CD4-positive, alpha-beta memory T cell (primary cell): ENCODE measurements at places on chromosomes 16 and 17. TPM values are rescaled to one million over a fixed set of nuclear protein-coding genes. Genes with fewer than 3 reads are reported as not detected.

DNA sequence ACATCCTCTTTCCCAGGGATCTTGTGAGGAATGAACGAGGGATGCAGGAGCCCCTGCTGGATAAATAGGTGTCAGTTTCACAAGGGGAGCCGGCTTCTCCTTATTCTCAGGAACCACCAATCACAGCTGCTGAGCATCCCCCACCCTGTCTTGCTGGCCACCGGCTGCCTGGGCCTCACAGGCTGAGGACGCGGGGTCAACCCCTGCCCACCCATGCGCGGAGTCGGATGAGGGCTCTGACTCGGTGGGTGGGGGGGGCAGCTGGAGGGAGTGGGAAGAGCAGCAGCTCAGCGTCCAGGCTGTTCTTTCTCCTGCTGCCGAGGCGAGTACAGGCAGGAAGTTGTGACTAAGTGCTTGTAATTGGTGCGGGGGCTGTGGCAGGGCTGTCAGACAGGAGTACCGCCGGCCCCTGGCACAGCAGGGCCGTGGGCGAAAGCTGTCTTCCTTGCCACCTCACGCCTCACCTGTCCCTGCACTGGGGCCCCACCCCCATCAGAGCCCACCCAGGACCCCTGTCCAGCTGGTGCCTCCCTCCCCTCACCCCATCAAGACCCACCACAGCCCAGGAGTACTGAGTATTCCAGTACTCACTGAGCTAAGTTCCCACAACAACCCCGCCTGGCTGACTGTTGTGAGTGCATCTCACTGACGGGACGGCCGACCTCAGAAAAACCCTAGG lies 11.0 kb upstream of the DPEP1 start:
- peaks cover 15% of the 10 kb centered on the region for H3K4me1 ChIP-seq
- DNase-seq = no peak
- no peaks in the 10 kb centered on the region for H3K27me3 ChIP-seq
- no peak overlapping the region for H3K27ac ChIP-seq
- H3K36me3 ChIP-seq = no peaks in the 10 kb centered on the region

DNA sequence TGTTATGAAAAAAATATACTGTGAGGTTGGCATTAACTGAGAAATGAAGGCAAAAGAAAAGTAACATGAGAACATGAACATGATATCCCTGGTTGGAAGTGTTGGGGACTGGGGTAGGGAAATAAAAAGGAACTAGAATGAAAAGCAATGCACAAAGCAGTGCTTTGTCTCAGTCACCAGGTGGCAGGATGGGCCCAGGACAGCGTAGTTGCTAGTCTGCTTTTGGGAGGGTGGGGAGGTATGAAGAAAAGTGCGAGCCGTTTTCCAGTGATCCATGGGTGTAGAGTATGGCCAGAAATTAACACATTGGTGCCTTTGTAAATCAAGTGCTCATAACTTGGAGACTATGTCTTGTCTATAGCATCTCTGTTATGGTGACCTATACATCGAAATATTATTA lies 662.5 kb upstream of the SALL1 start:
- no peak for DNase-seq
- no peaks in the 10 kb centered on the region for H3K36me3 ChIP-seq
- no peaks in the 10 kb centered on the region for H3K4me1 ChIP-seq
- H3K4me3 ChIP-seq = no peak overlapping the region
- H3K27ac ChIP-seq = no peak overlapping the region
- no peaks in the 10 kb centered on the region for H3K27me3 ChIP-seq

GRCh38 chr17:28812748-28813377 lies 29.7 kb downstream of the FAM222B start:
- peaks cover 38% of the 10 kb centered on the region for H3K4me1 ChIP-seq
- H3K36me3 ChIP-seq = no peaks in the 10 kb centered on the region
- H3K4me3 ChIP-seq = peak overlapping the region; percentile 84
- DNase-seq = peak; percentile 76

DNA sequence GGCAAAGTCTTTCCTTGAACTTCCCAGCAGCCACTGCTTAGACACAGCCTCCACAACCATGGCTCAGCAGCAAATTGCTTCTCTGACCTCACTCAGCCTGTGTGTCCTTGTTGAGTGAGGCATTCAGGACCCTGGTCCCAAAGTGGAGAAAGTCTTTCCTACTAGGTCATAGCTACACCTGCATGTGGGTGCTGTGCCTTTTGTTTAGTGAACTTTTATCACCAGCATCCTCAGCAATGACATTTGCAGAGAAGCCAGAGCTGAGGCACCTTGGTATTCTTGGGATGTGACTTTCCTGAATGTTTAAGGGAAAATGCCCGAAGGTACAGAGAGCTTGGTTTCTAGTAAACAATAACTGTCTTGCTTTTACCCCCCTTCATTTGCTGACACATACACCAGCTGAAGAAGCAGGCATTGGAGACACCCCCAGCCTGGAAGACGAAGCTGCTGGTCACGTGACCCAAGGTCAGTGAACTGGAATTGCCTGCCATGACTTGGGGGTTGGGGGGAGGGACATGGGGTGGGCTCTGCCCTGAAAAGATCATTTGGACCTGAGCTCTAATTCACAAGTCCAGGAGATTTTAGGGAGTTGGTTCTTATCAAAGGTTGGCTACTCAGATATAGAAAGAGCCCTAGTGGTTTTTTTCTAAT lies 20.9 kb upstream of the STH start:
- no peak overlapping the region for H3K4me3 ChIP-seq
- no peaks in the 10 kb centered on the region for H3K4me1 ChIP-seq
- no peaks in the 10 kb centered on the region for H3K36me3 ChIP-seq

- no peak overlapping the region for H3K27ac ChIP-seq
- no peak overlapping the region for H3K4me3 ChIP-seq
- no peaks in the 10 kb centered on the region for H3K27me3 ChIP-seq
- H3K4me1 ChIP-seq = no peaks in the 10 kb centered on the region
Measured at GRCh38 chr16:9843424-9844018, 338.7 kb downstream of the GRIN2A start.

- no peaks in the 10 kb centered on the region for H3K27me3 ChIP-seq
- no peaks in the 10 kb centered on the region for H3K36me3 ChIP-seq
- H3K27ac ChIP-seq = no peak overlapping the region
- no peak overlapping the region for H3K4me3 ChIP-seq
Measured at GRCh38 chr17:80585890-80586845, 41.5 kb downstream of the RPTOR start.

GRCh38 chr17:13352747-13353415 lies 248.8 kb downstream of the HS3ST3A1 start:
- no peak overlapping the region for H3K4me3 ChIP-seq
- no peak for DNase-seq
- no peaks in the 10 kb centered on the region for H3K36me3 ChIP-seq
- no peaks in the 10 kb centered on the region for H3K27me3 ChIP-seq
- no peaks in the 10 kb centered on the region for H3K4me1 ChIP-seq

GRCh38 chr16:85690469-85691064 lies 1.8 kb upstream of the GINS2 start:
- no peaks in the 10 kb centered on the region for H3K36me3 ChIP-seq
- no peak for DNase-seq
- no peak overlapping the region for H3K27ac ChIP-seq
- peaks cover 23% of the 10 kb centered on the region for H3K4me1 ChIP-seq
- no peaks in the 10 kb centered on the region for H3K27me3 ChIP-seq

DNA sequence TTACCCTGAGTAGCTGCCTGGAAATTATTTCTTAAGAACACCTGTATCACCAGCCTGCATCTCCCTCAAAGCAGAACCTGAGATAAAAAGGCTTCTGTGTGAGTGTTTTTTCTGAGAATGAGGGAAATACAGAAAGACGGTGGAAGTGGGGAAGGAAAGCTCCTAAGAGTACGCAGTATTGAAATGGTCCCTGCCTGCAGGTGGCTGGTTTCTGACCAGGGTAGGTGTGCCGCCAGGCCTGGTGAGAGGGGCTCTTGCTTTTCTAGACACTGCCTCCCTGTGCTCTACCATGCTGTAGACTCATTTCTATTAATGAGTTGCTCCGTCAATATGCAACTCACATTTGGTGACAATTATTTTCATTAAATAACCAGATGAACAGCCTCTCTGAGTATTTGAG lies 201.7 kb downstream of the MAP2K4 start:
- DNase-seq = no peak
- no peaks in the 10 kb centered on the region for H3K27me3 ChIP-seq
- H3K27ac ChIP-seq = no peak overlapping the region
- H3K36me3 ChIP-seq = no peaks in the 10 kb centered on the region
- no peak overlapping the region for H3K4me3 ChIP-seq

GRCh38 chr17:34015253-34015652 lies 239.8 kb upstream of the CCL2 start:
- DNase-seq = no peak
- H3K27me3 ChIP-seq = peaks cover 3% of the 10 kb centered on the region
- H3K4me3 ChIP-seq = no peak overlapping the region
- H3K36me3 ChIP-seq = no peaks in the 10 kb centered on the region
- no peaks in the 10 kb centered on the region for H3K4me1 ChIP-seq

GRCh38 chr17:79305768-79306423 lies 231.3 kb downstream of the ENGASE start:
- no peak overlapping the region for H3K27ac ChIP-seq
- no peaks in the 10 kb centered on the region for H3K27me3 ChIP-seq
- no peaks in the 10 kb centered on the region for H3K36me3 ChIP-seq
- no peaks in the 10 kb centered on the region for H3K4me1 ChIP-seq
- no peak for DNase-seq
- H3K4me3 ChIP-seq = no peak overlapping the region

- DNase-seq = no peak
- no peaks in the 10 kb centered on the region for H3K36me3 ChIP-seq
- H3K4me3 ChIP-seq = no peak overlapping the region
- no peaks in the 10 kb centered on the region for H3K27me3 ChIP-seq
Measured at GRCh38 chr16:29651774-29652349, 11.2 kb upstream of the SPN start.

- H3K27ac ChIP-seq = peak within 1 kb of the TSS; percentile 64
- H3K27me3 ChIP-seq = no peaks in the 10 kb centered on the region
- no peaks in the 10 kb centered on the region for H3K36me3 ChIP-seq
- DNase-seq = peak; percentile 42
- peak within 1 kb of the TSS; percentile 65 for H3K4me3 ChIP-seq
- H3K4me1 ChIP-seq = peaks cover 32% of the 10 kb centered on the region
Measured at GRCh38 chr17:75087558-75088453, at the start of gene SLC16A5. TSS of gene SLC16A5 (plus strand) at chr17:75087954. CDS start at chr17:75093637, 5,683 bp downstream.

Gene SPNS3
- 5.9 TPM for polyA plus RNA-seq

Gene FGF11
- not detected for polyA plus RNA-seq

Gene PDILT
- not detected for polyA plus RNA-seq

Gene SPATA22
- 0.42 TPM for polyA plus RNA-seq
